Ascending aorta (tissue), 2 donors: ENCODE measurements at places on chromosomes 2 and 18. TPM values are rescaled to one million over a fixed set of nuclear protein-coding genes. Genes with fewer than 3 reads are reported as not detected.

FAM228A gene
- not detected for total RNA-seq

CDK5R2 gene
- total RNA-seq: not detected

PAX3 gene
- total RNA-seq: not detected

UNC80 gene
- total RNA-seq: 0.11 TPM

COL3A1 gene
- total RNA-seq: 411 TPM

UGT1A10 gene
- not detected for total RNA-seq

CYP27C1 gene
- total RNA-seq: not detected

UCN gene
- not detected for total RNA-seq

OBSL1 gene
- total RNA-seq: 151 TPM

LIMS4 gene
- 21.2 TPM for total RNA-seq

UGT1A5 gene
- total RNA-seq: not detected

DNA sequence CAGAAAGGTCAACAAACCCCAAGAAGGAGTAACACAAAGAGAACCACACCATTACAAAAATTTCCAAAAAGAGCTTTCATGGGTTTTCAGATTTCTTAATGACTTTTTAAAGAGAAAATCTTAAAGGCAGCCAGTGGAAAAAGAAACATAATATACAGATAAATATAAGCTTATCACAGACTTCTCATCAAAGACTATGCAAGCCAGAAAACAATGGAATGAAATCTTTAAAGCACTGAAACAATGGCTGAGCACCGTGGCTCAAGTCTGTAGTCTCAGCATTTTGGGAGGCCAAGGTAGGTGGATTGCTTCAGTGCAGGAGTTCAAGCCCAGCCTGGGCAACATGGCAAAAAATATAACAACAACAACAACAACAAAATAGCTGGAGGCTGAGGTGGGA lies 237.4 kb downstream of the CYP26B1 start:
- H3K27me3 ChIP-seq: no peaks in the 10 kb centered on the region
- DNase-seq: no peak
- no peak overlapping the region for H3K27ac ChIP-seq
- no peaks in the 10 kb centered on the region for H3K36me3 ChIP-seq
- H3K4me1 ChIP-seq: no peaks in the 10 kb centered on the region

DNA sequence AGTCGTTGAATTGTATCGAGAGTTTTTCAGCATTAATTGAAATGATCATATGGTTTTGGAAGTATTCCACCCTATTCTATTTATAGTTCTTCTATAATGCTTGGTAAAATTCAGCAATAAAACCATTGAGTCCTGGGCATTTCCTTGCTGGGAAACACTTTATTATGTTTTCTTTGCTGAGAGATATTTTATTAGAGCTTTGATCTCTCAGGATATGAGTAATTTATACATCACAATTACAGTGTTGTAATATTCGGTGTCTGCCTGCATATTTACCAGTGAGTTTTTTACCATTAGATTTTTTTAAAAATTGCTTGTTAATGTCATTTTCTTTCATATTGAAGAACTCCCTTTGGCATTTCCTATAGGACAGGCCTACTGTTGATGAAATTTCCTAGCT lies 402.7 kb upstream of the FSIP2 start:
- H3K27ac ChIP-seq: no peak overlapping the region
- H3K27me3 ChIP-seq: no peaks in the 10 kb centered on the region
- H3K4me1 ChIP-seq: no peaks in the 10 kb centered on the region
- DNase-seq: no peak
- H3K4me3 ChIP-seq: no peak overlapping the region

DNA sequence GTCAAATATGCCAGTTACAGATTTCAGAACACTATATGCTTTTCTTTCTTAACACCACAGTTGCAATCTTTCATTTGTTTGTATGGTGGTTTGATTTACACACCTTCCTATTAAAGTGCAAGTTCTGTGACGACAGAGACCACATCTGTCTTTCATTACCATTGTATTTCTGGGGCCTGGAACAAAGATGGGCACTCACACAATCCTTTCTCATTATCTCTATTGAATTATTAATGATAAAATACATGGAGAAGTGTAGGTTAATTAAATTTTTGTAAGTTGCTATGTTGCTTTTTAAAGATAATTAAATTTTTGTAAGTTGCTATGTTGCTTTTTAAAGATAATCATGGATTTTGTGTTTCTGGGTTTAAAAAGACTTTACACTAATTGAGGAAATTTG lies 79.9 kb downstream of the KCTD18 start:
- H3K36me3 ChIP-seq: peaks cover 10% of the 10 kb centered on the region
- no peak overlapping the region for H3K4me3 ChIP-seq
- H3K4me1 ChIP-seq: no peaks in the 10 kb centered on the region
- DNase-seq: no peak
- H3K27ac ChIP-seq: no peak overlapping the region

GRCh38 chr2:8644605-8645175 lies 37.2 kb upstream of the ID2 start:
- no peaks in the 10 kb centered on the region for H3K4me1 ChIP-seq
- no peak overlapping the region for H3K4me3 ChIP-seq
- H3K27me3 ChIP-seq: no peaks in the 10 kb centered on the region
- H3K27ac ChIP-seq: no peak overlapping the region

DNA sequence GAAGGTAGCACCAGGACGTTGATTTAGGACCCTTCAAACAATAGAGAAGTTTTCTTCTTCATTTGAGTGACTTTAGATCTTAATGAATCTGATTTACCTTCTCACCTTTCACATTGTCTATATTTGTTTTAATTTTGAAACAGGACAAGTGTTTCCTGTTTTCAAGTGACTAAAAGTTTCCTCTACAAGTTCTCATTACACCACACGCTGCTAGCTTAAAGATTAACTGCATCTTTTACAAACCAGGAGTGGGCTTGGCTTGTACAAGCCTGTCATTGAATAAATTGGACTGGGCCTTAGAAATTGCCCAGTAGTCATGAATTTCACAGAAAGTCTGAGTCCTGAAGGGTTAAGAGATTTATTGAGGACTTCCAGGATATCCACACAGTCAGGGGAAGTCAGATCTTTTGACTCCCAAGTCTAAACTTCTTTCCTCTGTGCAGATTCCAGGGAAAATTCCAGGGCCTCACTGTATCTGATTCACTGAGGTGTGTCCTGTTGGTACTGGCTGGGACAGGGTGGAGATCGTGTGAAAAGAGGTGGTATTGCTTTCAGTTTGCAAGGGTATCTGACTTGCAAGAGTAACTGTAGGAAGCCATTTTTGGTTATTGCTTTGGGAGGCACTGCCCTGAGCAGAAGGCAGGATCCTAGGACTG lies 3.4 kb downstream of the SGPP2 start:
- no peak for DNase-seq
- no peaks in the 10 kb centered on the region for H3K4me1 ChIP-seq
- no peaks in the 10 kb centered on the region for H3K27me3 ChIP-seq
- H3K4me3 ChIP-seq: no peak overlapping the region
- no peaks in the 10 kb centered on the region for H3K36me3 ChIP-seq

- no peaks in the 10 kb centered on the region for H3K27me3 ChIP-seq
- H3K4me3 ChIP-seq: no peak overlapping the region
- H3K4me1 ChIP-seq: no peaks in the 10 kb centered on the region
- H3K27ac ChIP-seq: no peak overlapping the region
- DNase-seq: no peak
Observed at GRCh38 chr2:73640511-73640911, 1.7 kb downstream of the NAT8 start.

- no peak overlapping the region for H3K27ac ChIP-seq
- no peak for DNase-seq
- H3K36me3 ChIP-seq: no peaks in the 10 kb centered on the region
- no peaks in the 10 kb centered on the region for H3K27me3 ChIP-seq
- no peak overlapping the region for H3K4me3 ChIP-seq
Observed at GRCh38 chr2:165450156-165450555, 19.3 kb upstream of the CSRNP3 start.

DNA sequence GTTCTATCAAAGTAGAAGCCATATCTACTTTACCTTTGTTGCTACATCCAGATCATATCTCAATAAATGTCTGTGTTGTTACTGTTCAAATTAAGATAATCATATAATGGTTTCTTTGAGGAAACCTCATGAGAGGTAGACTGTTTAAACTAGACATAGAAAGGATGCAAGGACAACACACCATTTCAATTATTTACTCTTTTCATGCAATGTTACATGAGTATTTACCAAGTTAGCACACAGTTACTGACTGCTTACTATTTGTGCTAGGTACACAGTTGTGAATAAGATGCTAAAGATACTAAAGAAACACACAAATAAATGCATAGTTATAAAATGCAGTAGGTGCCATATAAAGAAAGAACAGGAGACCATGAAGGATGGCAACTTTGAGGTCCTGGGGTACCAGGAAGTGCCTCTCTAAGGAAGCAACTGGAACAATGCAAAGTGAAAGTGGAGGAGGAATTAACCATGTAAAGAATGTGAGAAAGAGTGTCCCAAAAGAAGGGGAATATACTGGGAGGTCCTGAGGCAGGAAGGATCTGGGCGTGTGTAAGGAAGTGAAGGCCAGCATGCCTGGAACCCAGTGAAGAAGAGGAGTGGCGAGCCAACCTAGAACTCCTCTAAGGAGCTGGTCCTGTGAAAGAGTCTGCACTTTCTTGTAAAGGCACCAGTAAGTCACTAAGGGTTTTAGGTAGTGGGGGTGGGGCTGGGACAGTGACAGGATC lies 39.4 kb downstream of the RBMS1 start:
- no peaks in the 10 kb centered on the region for H3K27me3 ChIP-seq
- no peak overlapping the region for H3K4me3 ChIP-seq
- H3K36me3 ChIP-seq: no peaks in the 10 kb centered on the region
- peaks cover 17% of the 10 kb centered on the region for H3K4me1 ChIP-seq

DNA sequence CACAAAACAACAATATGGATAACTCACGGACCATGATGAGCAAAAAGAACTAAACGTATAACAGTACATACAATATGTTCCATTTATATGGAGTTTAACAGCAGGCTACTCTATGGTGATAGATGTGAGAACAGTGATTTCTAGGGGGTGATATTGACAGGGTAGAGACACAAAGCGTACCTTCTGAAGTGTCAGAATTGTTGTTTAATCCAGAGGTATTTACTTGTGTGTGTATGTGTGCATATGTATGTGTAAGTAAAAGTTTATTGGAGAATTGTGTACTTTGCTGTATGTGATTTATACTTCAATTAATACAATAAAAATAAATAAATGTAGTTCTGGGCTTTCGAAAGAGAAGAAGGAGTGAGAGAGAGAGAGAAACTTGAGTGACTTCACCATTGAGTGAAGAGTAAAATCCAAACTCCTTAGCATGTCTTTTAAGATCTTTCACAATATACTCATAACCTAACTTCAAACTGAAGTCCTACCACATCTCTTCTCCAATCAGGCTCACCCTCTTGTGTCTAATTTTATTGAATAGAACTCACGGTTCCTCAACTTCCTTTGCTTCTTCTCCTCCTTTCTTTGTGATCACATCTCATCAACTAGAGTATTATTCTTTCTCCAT lies 126.0 kb upstream of the KLF7 start:
- H3K4me3 ChIP-seq: no peak overlapping the region
- H3K36me3 ChIP-seq: no peaks in the 10 kb centered on the region
- H3K27ac ChIP-seq: no peak overlapping the region
- no peak for DNase-seq

- no peaks in the 10 kb centered on the region for H3K4me1 ChIP-seq
- H3K27me3 ChIP-seq: no peaks in the 10 kb centered on the region
- peak overlapping the region; percentile 41 for H3K27ac ChIP-seq
- no peak overlapping the region for H3K4me3 ChIP-seq
Observed at GRCh38 chr2:171271971-171272436, 111.3 kb upstream of the TLK1 start.

DNA sequence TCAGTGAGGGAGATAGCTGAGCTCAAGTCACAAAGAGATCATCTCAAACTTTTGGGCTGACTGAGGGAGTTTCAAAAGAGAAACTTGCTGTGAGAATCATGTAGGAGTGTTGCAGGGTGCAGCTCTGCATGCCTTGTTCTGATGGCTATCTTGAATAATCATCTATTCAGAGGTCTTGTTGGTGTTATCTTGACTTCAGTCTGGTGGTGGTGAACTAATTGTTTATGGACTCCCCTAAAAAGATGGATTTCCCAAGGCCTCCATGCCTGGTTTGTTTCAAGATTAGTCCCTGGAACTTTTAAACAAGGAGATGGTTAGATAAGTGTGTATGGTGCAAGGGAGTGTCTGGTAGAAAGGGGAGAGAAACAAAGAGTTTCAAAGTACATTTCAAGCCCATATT lies 29.8 kb downstream of the SLC39A6 start:
- H3K4me3 ChIP-seq: no peak overlapping the region
- H3K27ac ChIP-seq: no peak overlapping the region
- no peak for DNase-seq
- no peaks in the 10 kb centered on the region for H3K4me1 ChIP-seq
- no peaks in the 10 kb centered on the region for H3K27me3 ChIP-seq
